SW480 (cell line): ENCODE measurements at places on chromosomes 6 and 20.
A peak's percentile ranks its signal among the peaks of the same experiment; 100 is the strongest.

GRCh38 chr20:63955281-63955826, 862 bp downstream of the UCKL1 start:
- DNase-seq, result peak; percentile 49

- DNase-seq, result no peak
Measured at GRCh38 chr6:133833949-133834359, 55.0 kb upstream of the TCF21 start.

DNA sequence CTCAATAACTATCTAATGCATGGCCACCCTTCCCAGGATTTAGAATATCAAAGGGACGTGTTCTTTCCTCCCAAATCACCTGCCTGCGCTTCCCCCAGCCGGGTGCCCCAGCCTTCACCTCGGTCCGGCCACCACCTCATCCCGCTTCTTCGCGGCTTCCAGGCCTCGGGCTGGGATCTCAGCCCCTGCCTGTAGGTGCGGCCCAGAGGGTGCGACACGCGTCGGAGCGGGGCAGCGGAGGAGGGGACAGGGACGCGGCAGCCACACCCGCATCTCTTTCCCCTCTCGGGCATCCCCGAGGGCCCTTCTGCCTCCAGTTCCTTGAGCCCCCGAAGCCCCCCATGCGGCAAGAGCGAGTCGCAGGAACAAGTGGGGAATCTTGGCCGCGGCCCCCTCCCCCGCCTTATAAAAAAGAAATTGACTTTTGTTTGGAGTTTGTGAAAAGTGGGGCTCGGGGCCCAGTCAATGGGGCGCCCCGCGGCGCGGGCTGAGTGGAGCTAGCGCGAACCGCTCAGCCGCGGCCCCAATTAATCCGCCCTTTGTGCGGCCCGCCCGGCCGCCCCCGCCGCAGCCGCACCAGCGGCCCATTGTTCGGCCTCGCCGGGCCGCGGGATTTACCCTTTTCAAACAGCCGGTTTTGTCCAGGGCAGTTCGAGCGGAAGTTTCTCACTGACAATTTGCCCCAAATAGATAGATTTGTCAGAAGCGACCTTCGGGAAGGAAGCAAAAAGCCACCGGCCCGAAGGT, 8.4 kb upstream of the NR2E1 start:
- DNase-seq, result no peak

- DNase-seq, result no peak
Measured at GRCh38 chr6:169838346-169839028, 87.1 kb downstream of the ERMARD start.

GRCh38 chr6:4972438-4972837, 31.4 kb downstream of the RPP40 start:
- no peak for DNase-seq
